Activated naive CD4-positive, alpha-beta T cell treated with anti-CD3 and anti-CD28 coated beads, Interleukin-2, amount 50 U/mL, for 72 hours (primary cell): ENCODE measurements at places on chromosomes 3 and 15.

DNA sequence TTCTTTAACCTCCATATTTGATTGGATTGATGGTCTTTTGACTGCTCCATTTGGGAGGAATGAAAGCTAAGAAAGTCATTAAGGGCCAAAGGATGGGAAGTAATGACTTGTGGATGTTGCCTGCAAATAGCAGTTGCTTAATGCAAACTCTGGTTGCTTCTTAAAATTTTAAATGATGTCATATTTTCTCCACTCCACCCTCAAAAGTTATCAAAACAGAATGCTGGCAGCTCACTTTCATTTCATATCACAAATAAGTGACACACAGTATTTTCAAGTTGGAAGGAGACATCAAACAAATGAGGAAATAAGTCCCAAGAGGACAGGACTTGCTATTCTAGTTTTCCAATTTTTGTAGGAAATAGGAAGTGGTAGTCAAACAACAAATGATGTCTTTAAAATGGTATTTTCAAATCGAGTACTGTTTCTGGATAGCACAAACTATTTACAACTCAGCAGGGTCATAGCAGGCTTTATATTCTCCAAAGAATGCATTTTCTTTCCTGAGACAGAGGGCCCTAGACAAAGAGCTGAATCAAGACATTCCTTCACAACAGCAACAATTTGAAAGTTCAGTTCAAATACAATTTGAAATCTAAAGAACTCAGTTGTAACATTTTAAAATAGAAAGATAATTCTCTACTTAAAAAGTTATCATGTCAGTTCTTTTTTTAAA lies 165.1 kb upstream of the UBE2E1 start:
- DNase-seq = no peak

DNA sequence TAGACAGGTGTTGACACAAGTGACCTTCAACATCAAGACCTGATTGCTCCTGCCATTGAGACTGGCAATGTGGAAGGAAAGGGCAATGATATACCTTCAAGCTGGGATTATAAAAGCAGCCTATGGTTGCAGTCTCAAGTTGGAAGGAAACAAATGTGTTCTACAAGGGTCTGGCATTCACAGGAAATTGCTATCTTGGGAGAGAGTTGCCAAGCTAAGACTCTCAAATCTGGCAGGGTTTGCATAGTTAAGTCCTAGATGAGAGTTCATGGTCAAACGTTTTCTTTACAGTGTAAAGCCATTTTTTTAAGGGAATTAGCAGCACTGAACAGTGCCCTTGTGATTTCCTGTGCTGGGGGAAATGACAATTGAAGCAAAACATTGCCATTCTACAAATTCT lies 546.9 kb upstream of the CFAP20DC start:
- no peak for DNase-seq

GRCh38 chr3:66473181-66473580 lies 27.6 kb downstream of the LRIG1 start:
- DNase-seq = no peak

- no peak for DNase-seq
Measured at GRCh38 chr3:67641451-67641850, 13.0 kb downstream of the SUCLG2 start.

- DNase-seq = no peak
Measured at GRCh38 chr3:188303286-188303799, 149.4 kb downstream of the LPP start.
